ENCODE measurements at places on chromosomes 2 and 18.

DNA sequence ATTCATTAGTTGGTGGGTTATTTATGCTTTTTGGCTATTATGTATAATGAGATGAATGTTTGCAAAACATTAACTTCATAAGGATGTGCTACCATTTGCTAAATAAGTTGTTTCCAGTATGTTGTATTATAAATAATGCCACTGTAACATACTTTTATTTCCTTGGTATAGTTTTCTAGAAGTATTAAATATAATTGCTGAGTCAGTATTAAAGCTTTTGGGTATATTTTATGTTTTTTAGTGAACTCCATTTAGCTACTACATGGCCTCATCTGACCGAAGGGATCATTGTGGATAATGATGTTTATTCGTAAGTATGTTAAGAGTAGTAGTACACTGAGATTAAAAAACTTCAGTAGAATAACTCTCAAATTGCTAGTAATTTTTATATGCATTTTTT lies 73.8 kb downstream of the RAB3GAP1 start:
- DNase-seq, result no peak

DNA sequence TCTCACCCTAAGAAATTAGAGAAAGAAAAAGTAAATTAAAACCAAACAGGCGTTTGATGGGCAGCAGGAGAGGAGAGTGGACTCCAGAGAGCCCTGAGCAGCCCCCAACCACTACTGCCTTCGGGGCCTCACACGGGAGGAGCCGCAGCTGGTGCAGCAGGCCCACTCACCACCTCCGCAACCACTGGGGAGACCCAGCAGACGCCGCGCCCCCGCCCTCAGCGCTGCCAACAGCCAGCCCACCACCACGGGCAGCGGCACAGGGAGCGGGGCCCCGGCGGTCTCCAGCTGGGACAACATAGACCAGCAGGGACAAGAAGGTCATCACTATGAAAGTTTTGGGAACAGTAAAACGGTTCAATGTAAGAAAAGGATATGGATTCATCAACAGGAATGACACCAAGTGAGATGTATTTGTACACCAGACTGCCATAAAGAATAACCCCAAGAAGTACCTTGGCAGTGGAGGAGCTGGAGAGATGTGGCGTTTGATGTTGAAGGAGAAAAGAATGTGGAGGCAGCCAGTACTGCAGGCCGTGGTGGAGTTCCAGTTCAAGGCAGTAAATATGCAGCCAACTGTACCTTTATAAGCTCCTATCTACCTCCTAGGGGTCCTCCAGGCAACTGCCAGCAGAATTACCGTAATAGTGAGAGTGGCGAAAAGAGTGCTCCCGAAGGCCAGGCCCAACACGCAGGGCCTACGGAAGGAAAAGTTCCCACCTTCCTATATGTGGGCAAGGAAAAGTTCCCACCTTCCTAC lies 76.5 kb downstream of the OLA1 start:
- no peak for DNase-seq

GRCh38 chr2:105510761-105511528 lies 112.1 kb upstream of the FHL2 start:
- DNase-seq, result no peak

DNA sequence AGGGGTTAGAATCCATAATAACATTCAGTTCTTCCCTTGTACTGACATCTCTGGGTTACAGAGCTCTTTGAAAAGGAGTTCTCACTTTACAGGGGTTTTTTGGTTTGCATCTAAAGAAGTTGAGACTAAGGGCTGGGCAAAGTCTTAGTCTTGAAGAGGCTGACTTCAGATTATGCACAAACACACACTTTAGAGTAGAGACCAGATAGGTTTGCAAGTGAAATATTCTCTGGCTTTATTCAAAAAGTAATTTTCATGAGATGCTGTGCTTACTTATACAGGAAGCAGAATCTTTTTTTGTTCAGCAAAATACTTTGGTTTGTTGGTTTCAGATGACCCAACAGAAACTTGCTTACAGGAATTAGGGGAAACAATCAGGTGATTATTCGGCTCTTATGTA lies 410.9 kb upstream of the LRRTM1 start:
- DNase-seq, result no peak

- DNase-seq, result no peak
These were observed 1.5 kb downstream of the EXOC6B start for GRCh38 chr2:72824224-72824842.

DNA sequence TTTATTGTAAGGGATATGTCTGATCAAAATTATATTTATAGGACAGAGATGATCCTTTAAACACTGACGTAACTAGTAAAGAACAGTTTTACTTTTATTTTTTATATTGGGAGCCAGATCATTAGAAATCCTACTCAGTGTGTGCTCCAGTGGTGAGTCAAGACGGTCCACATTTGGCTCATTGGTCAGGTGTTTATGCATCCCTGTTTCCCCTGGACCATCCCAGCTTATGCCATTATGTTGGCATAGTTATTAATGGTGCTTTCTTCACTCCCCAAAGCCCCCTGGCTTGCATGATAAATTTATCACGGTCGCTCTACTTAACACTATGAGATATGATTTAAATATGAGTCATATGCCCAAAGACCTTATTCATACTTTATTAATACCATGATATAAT lies 293.4 kb downstream of the XIRP2 start:
- no peak for DNase-seq

DNA sequence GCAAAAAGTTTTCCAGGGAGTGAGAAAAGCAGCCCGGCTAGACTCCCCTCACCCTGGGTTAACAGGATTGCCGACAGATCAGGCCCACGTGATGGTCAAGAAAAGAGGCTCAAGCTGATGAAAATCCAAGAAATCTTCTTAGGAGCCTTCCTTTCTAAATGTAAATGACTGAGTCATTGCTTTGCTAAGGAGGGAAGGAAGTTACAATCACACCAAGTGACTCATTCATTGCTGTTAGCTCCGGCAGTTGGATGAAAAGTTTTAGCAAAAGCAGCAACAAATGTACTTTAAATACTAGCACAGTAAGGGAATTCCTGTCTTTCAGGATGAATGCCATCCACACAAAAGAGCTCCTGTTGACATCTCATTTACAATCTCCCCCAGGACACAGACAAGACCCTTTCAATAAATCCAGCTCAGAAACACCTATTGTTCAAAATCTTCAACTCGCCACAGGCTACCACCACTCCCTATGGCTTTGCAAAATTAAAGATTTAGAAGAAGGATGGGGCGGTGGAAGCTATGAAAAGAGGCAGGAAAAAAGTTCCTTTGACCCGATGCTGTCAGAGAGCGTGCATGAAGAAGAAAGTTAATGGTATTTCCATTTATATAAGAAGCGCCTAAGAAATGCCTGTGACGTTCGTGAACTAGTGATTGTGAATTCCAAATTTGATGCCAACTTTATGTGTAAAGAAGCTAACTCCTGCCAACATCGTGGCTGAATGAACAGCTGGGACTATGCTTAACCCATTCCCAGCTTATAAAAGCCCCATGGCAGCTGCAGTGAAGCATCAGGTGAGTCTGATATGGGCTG lies 153.7 kb downstream of the TGIF1 start:
- no peak for DNase-seq

DNA sequence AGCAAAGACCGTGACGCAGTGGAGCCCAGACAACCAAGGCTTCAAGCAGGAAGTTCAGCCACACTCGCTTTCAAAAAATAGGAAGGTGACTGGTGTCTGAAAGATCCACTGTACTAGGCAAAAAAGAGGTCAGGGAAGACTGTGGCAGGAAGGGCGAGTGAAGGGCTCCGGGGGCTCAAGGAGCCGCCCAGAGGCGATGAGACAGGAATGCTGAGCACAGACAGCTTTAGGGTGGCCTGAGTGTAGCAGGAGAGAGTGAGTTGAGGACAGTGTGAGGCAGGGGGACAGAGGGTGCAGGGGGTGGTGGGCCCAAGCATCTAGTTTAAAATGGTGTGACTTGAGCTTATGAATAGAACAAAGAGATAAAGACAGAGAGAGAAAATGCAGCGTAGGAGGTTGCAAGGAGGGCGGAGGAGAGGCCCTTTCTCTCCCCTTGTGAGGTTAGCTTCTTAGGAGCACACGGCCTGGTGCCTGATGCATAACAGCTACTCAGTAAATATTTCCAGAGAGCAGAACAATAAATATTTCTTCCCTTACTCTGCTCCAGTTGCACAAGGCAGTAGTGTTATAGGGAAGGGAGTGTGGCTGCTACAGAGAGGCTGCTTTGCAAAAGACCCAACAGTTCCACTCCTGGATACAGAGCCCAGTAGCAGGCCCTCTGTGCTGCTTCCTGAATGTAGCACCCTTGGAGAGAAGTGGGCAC lies 789.7 kb upstream of the RAB6C start:
- DNase-seq, result no peak

DNA sequence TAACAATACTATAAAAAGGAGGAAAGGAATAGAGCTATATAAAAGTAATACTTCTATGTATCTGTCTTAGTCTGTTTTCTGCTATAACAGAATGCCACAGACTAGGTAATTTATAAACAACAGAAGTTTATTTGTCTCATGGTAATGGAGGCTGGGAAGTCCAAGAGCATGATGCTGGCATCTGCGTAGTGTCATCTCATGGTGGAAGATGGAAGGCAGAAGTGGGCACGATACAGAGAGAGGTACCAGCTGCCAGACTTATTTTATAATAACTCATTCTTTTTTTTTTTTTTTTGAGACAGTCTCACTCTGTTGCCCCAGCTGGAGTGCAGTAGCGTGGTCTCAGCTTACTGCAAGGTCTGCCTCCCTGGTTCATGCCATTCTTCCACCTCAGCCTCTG lies 4.3 kb downstream of the DHX57 start:
- no peak for DNase-seq

DNA sequence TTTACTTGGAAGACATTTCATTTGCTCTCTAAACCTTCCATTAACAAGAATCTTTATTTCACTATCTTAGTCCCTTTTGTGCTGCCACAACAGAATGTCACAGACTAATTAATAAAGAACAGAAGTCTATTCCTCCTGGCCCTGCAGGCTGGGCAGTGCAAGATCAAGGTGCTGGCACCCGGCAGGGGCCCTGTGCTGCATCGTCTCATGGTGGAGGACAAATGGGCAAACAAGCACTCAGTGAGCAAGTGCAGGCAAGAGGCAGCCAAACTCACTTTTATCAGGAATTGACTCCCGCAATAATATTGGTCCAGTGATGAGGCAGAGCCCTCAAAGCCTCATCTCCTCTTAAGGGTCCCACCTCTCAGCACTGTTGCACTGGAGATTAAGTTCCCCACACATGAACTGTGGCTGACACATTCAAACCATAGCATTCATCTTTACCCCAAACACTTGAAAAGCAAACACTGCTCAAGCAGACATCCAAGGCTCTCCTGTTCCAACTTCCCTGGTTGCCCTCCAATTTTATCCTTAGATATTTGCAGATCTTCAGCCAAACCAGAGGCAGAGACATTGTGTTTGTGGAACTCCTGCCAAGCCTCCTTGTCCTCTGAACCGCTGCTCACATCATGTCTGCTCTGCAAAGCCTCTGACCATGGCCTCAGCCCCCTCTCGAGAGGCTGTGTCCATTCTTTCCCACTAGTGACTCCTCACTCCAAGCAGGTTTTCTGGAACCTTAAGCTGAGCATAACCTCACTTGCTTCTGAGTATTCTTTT lies 404.4 kb upstream of the SOX11 start:
- no peak for DNase-seq

DNA sequence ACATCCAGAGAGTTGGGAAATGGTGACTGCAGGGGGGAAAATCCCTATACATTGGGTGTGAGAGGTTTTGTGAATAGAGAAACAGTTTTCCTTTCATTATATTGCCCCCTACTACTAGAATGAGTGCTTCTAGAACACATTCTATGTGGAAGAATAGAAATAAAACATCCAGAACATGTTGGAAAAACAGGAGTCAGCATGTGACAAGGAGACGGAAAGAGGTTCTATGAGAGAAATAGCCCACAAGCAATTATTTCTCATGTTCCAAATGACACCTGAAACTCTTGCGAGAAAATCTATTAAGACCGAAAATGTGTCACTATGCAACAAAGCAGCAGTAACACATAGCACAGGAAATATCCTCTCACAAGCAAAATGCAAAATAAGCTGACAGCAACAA lies 202.7 kb upstream of the SPOPL start:
- no peak for DNase-seq

DNA sequence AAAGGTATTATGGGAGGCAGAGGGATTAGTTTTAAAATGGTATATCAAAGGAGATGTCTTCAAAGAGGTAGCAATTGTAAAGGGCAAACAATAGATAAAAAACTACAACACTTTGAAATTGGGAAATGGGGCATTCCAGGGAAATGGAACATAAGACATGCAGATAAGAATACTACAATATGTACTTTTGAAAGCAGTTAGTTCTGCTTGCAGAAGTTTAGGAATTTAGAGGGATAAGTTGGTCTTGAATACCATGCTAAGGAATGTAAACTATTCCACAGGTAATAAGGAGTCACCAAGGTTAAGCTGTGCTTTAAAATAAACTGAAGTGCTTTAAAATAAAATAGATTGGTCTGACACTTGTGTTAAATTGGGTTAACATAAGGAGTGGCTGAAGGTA lies 571.7 kb upstream of the ACVR2A start:
- DNase-seq, result no peak

DNA sequence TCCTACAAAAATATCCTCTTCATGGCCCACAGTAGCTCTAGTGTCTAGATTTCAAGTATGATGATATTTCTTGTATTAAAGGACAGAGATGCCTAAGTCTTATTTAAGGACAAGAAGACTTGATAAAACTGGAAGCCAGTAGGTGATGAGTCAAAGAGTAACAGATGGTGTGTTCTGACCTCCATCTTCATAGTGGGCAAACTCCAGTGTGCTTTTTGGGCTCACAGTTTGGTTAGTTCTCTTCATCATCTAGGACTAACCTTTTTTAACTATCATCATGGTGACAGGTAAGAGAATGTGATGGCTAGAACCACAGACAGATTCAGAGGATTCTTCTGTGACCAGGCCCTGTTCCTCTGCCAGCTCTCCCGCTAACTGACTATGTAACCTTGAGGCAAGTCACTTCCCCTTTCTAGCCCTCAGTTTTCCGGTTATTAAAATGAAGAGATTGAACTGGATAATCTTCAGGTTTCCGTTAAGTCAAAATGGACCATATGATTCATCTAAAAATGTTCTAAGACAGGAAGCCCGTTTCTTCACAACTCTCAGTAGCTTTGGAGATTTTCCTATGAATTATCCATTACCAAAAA lies 140.3 kb upstream of the RASGRP3 start:
- DNase-seq, result no peak

GRCh38 chr2:120966510-120967254 lies 231.0 kb downstream of the GLI2 start:
- DNase-seq, result no peak

- peak; percentile 36 for DNase-seq
These were observed 582.4 kb upstream of the RAB6C start for GRCh38 chr2:129396980-129397599.

GRCh38 chr2:11870064-11870463 lies 123.6 kb downstream of the LPIN1 start:
- no peak for DNase-seq

GRCh38 chr18:42401131-42401673 lies 446.2 kb downstream of the PIK3C3 start:
- DNase-seq, result no peak

- no peak for DNase-seq
These were observed 75.3 kb upstream of the STPG4 start for GRCh38 chr2:47230418-47230817.

GRCh38 chr2:181924336-181924735 lies 32.8 kb downstream of the ITPRID2 start:
- no peak for DNase-seq

Data from cerebellum (tissue), 4 donors.